Non-pigmented ciliary epithelial cell (primary cell): ENCODE measurements at places on chromosomes 7 and 10.

DNA sequence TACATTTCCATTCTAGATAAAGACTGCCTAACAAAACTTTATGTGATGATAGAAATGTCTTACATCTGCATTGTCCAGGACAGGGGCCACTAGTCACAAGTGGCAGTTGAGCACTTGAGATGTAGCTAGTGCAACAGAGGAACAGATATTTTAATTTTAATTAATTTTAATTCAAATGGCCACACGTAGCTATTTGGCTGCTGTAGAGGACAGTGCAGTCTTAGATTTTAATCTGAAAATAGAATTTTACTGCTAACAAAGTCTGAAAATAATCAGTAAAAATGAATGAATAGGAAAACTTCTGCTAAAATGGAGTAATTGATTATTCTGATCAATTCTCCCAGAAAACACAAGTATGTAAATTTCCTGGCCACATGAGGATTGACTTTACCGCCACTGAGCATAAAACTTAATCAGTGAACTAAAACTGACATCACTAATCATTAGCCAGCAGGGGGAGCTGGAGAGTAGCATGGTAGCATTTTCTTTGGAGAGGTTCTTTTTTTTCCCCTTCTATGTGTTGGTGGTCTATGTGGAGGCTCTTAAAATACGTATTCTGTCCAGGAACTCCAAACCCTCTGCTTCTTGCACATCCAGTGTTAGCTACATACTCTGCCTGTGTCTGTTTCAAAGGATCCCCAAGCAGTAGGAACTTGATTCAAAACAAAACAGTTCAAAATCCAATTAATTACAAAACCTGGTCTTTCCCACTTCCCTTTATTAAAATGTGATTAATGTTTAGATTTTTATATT lies 52.1 kb downstream of the TSPAN12 start:
- peak; percentile 13 for DNase-seq

DNA sequence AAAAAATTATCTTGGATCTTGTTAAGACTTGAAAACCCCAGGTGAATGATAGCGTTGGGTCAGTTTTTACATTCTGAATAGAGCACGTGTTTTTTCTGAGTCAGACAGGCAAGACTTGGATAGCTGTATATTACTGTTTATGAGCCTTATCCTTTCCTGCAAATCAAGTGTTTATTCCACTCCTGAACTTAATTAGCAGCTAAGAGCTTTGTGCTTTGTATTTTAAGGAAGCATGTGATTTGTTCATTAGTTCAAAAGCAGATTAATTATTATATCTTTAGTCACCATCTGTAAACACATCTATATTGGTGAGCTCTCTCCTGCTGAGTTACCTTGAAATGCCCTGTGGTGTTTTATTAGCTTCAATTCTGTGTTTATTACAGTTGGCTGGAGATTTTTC lies 98.6 kb upstream of the PRPS1L1 start:
- no peak for DNase-seq

DNA sequence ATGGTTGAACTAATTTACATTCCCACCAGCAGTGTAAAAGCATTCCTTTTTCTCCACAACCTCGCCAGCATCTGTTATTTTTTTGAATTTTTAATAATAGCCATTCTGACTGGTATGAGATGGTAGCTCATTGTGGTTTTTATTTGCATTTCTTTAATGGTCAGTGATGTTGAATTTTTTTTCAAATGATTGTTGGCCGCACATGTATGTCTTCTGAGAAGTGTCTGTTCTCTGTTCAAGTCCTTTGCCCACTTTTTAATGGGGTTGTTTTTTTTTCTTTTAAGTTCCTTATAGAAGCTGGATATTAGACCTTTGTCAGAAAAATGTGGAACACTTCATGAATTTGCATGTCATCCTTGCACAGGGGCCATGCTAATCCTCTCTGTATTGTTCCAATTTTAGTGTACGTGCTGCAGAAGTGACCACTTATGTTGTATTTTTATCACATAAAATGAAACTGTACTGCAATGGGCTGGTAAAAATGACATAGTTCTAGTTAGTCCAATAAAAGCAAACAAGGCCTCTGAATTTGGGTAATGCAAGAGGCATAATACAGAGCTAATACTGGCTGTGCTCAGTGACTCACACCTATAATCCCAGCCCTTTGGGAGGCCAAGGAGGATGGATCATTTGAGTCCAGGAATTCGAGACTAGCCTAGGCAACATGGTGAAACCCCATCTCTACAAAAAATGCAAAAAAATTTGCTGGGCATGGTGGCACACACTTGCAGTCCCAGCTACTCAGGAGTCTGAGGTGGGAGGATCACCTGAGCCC lies 70.3 kb downstream of the ABI1 start:
- no peak for DNase-seq

DNA sequence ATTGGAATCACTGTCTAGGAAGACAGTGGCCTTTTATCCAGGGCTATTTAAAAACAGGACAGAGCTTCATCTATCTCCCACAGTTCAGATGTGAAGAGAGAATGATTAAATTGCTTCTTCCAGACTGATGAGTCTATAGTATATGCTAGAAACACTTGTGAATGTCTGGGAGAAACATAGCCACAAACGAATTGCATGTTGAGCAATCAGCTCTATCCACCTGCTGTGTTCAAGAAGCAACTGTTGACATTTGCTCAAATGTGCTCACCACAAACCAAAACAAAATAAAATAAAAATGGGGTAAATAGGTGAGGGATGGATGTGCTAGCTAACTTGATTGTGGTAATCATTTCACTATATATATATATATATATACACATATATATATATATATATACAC lies 195.1 kb downstream of the HECW1 start:
- DNase-seq: no peak

GRCh38 chr7:33933611-33934281 lies 28.4 kb downstream of the BMPER start:
- DNase-seq: peak; percentile 51

DNA sequence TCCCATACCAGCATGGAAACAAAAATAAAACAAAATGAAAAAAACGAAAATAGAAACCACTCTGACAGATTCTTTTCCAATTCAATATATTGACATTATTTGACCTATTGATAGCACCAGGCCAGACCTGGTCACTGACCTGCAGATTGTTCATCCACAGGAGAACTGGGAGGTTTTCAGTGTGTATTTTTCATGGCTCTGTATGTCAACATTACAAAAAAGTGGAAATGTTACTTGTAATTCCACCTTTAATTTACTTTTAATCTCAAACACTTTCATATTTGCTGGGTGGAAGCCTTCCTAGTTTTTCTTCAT lies 2.9 kb downstream of the HKDC1 start:
- DNase-seq: no peak

DNA sequence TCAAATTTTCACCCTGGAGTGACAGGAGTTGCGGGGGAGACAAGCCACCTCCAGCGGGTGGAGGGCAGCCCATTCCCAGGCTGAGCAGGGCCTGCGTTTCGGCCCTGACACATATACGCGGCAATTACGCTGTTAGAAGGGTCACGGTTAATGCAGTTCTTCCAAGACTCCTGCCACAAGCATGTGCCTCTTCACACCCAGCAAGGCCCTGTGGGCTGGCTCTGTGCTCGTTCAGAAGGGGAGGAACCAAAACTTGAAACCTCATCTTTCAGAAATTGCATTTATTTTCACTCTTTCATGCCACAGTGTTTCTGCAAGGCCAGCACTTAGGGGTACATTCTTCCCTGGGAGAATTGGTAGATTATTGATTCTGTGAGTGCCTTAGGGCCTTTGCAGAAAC lies 24.7 kb downstream of the LRMDA start:
- no peak for DNase-seq

DNA sequence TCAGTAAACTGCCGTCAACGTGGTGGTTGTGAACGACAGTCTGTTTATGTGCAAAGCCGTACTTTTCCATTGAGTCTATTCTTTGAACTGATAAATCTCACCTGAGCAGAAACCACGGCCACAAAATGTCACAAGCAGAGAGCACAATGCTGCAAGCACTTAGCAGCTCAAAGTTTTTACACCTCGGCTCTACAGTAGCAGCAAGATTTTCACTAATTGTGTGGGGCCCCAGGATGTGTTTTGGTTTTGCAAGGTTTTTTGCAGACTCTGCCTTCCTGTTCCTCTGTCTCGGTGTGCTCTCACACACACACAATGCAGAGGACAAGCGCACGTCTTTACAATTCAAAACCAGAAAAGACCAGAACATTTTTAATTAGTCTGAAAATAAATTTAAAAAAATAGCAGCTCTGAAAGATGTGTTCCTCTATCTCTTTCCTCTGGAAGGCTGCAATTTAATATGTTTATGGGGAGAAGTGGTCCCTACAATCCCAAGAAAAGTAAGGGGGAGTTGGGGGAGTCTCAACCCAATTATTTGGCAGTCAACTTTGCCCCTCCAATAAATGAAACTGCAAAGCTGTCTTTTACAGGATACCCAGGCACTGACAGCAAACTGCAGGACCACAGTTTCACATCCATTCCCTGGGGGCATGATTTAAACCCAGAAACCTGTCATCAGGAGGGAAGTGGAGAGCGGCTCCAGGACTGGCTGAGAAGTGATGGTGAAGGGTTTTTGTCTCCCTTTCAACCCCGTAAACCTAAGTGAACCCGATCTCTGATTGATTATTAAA lies 73.8 kb upstream of the SFMBT2 start:
- DNase-seq: no peak

GRCh38 chr7:104536956-104537355 lies 208.6 kb downstream of the LHFPL3 start:
- DNase-seq: no peak
